Anterior cingulate cortex (tissue), 58 donors: ENCODE measurements at places on chromosomes 3 and 15.

- DNase-seq: no peak
Measured at GRCh38 chr15:64651601-64652191, 123.7 kb downstream of the RBPMS2 start.

GRCh38 chr3:34053626-34054025 lies 255.2 kb downstream of the PDCD6IP start:
- no peak for DNase-seq

DNA sequence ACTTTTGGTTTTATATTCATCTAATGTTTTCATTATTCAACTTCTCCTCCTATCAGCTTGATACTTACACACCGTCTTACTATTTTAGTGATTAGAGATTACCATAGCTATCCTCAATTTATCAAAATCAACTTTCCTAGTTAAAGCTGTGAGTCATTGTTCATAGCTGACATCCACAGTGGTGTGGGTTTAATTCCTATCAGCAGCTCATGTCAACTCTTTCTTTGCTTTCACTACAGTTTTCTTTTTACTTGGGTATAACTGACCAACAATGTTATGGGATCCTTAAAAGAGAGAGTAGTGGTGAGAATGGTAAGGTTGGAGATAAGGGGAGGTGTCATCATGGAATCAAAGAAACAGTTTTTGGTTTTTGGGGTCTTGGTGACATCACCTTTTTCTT lies 112.7 kb downstream of the NFKBIZ start:
- DNase-seq: no peak

GRCh38 chr3:126063358-126063965 lies 20.5 kb downstream of the SLC41A3 start:
- DNase-seq: no peak

DNA sequence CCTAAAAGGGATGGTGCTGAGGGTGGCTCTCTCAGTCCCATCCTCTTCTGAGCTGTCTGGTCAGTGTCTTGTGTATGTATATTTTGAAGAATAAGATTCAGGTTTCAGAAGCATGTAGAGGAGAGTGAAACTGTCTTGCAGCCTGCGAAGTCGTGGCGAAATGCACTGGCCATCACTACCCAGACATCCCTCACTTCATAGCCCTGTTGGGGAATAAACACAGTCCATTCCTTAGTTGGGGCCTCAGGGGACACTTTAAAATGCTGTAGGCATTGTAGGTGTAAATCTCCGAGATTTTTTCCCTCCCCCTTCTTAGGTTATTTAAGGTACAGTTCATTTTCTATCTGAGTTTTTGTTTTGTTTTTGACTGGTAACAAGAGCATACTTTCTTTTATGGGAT lies 93.8 kb downstream of the DNASE1L3 start:
- DNase-seq: no peak

DNA sequence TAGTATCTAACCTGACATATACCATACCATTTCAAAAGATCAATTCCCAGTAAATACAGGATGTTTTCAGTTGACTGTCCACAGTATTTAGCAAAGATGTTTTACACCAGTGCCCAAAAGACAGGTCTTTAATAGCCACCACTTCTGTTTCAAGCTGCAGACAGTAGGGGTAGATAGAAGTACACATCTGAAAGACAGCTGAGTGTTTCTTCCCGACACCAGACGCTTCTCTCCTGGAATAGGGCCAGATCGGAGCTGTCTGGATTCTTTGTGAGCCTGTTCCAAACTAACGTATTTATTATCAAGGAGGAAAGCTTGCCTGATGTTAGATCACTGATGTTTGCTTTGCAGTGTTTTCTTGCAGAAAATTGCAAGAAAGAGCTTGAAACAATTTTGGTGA lies 136.1 kb upstream of the RBMS3 start:
- peak; percentile 3 for DNase-seq

GRCh38 chr3:48077815-48078214 lies 61.6 kb upstream of the MAP4 start:
- DNase-seq: no peak

DNA sequence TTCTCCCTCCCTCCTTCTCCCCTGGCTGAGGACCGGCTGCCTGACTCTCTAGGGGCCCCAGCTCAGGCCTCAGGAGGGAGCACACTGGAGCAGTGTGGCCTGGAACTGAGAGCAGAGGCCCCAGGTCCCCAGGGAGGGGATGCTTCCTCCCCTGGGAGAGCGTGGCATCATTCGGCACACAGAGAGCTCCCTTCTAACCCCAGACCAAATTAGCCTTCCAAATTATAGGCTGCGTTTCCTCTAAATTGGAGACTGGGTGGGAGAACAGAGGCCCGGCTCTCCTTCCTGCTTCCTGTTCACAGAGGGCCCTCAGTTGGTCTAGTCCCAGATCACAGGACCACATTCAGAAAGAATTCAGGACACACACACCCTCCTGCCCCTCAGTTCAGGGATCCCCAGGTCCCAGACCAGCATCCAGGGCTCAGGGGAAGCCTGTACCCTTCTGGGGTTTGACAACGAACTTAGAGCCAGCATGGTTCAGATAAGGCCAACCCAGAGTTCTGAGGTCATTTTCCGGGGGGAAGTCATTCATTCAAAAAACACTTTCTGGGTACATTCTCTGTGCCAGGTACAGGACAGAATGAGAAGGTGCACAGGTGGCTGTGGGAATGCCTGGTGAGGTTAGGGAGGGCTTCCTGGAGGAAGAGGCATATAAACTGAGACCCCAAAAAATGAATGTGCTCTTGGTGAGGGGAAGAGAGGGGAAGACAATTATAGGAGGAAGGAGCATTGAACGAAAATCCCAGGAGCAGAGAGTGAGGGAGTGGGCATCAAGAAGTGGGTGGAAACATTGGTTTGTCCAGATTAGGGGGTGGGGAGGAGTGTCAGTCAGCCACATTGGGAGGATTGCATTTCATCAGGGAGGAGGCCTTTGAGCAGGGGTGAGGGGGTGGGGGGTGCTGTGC lies 28.4 kb upstream of the RPL29 start:
- DNase-seq: no peak

GRCh38 chr3:177221744-177222143 lies 24.5 kb upstream of the TBL1XR1 start:
- no peak for DNase-seq

DNA sequence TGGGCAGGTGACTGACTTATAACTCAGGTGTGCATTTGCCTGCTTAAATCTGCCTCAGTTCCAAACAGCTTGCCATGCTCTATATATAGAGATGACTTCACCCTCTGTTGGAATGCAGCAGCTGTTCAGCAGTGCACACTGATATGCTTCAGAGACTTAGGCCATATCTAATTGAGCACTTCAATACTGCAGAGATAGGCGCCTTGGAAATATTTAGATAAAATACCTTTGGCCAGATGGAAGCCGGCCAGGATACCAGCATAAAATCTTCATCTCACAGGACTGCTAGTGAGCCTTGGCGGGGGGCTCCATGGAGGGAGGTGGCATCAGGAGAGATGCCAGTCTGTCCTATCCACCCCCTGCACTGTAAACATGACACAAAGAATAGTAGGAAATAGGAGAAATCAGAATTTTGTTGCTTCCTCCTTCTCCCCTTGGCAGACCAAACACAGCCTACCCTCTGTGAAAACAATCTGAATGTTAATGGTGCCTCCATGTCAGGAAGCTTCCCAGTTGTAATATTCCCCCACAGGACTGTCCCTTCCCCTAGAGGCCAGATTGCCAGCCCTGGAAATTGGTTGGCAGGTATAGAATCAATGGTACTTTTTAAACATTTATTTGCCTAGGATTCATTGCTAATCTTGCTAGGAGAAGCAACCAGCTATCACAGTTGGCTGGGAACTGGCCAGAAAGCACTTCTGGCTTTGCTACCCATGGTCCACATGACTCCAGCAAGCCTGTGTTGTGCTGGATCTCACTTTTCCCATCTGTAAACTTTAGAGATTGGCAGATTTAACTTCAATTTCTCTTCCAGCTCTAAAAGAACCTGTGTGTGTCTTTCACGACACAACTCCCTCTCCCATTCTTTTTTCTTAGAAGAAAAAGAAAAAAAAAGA lies 215.5 kb upstream of the KCNMB2 start:
- DNase-seq: no peak

GRCh38 chr3:12898290-12898964 lies 57.1 kb upstream of the RPL32 start:
- no peak for DNase-seq
